Activated naive CD4-positive, alpha-beta T cell treated with Interleukin-2 at 50 U/mL for 16 hours (primary cell): ENCODE measurements at places on chromosomes 12 and 14.

GRCh38 chr14:94143711-94144110, 14.3 kb upstream of the IFI27L2 start:
- DNase-seq, result no peak

DNA sequence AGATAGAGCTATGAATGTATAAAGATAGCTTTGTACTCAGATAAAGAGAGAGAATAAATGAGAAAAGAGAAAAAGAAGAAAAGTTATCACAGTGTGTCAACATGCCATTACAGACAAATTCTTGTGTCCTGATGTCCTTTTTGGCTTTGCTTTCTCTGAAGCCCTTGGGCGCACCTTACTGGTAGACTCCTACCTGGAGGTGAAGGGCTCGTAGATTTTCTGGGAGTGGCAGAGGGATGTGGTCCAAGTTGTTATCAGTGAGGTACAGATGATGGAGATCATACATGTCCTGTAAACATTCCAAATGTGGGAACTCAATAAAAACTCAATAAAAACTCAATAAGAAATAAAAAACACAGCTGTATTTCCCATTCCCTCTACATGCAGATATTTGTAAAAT, 14.9 kb upstream of the CCER1 start:
- DNase-seq, result no peak

DNA sequence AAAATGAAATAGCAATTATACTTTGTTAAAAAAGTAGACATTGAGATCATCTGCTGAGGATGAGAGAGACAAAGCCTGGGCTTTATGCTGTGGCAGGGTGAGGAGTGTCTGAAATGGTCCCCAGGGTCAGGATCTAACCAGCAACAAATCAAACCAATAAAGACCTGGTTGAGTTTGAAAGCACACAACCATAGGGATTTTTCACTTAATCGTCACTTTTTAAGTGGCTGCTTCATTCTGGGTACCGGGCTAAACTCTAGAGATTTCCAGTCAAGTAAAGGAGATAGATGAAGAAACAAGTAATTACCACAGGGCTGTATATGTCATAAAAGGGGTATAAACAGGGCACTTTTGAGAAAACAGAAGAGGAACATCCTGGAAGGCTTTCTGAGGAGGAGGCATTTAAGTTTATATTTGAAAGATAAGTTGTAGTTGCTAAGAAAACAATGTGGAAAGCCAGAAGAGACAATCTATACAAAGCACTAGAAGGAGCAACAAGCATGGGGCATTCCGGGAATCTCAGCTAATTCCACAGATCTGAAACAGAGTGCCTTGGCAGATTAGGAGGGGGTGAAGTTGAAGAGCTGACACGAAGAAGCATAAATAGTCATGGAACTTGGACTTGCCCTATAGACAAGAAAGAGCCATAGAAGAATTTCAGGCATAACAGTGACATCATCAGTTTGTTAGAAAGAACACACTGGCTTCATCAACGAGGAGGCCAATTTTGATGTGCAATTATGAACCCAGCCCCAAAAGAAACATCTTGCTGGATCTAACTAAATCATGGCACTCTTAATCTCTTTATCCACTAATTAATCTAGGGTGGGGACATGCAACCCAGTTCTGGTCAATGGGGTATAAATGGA, 46.9 kb upstream of the FRS2 start:
- DNase-seq, result no peak

DNA sequence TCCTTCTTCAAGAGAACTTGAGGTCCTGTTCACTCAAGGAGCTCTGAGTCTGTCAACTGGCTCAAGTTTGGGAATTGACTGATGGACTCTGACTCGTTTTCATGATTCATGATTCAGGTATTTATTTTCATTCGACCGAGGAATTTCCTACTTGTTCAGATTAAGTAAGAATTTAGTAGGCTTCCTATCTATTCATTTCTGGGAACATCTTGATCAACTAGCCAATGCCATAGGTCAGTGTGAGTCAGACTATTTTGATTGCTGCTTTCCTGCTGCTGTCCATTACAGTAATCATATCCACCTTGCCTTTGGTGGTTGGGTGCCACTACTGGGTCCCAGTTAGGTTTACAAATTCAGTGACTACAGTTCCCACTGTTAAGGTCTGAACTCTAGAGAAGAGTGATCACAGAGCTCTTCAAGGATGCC, 6.1 kb downstream of the FAM186A start:
- no peak for DNase-seq

- DNase-seq, result no peak
These were observed 24.4 kb upstream of the E2F7 start for GRCh38 chr12:77089686-77090220.

DNA sequence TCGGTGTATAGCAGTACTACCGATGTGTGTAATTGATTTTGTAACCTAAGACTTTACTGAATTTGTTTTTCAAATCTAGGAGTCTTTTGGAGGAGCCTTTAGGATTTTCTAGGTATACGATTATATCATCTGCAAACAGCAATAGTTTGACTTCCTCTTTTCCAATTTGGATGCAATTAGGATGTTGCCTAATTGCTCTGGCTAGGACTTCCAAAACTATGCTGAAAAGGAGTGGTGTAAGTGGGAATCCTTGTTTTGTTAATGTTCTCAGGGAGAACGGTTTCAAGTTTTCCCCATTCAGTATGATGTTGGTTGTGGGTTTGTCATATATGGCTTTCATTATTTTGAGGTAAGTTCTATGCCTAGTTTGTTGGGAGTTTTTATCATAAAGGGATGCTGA, 171.6 kb upstream of the PDE3A start:
- DNase-seq, result no peak

DNA sequence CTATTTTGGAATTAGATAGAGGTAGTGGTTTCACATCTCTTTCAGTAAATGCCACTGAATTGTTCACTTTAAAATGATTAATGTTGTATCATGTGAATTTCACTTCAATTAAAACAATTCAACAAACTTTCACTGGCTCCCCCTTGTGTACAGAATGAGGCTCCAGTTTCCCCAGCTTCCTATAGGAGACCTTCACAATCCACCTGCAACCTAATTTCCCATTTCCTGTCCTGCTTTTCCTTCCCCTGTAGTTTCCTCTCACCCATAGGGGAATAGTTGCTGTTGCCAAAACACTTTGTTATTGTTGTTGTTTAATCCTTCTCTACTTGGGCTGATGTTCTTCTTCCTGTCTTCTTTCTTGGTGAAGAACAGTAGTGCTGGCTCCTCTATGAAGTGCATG, 59.8 kb downstream of the NPAS3 start:
- no peak for DNase-seq

DNA sequence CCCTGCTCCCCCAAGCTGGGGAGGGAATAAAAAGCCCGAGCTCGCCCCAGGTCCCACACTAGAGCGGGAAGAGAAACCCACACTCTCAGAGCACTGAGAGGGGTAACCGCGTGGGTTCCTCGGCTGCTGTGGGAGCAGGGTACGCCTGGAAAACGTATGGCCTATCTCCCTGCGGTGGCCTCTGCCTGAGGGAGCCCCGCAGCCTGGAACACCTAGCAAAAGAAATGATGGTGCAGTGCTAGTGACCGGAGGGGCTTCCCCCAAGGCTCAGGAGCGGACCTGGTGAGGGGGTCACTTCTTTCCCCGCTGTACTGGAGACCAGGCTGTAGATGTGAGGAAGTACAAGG, 2.5 kb upstream of the OR4N2 start:
- DNase-seq, result no peak

DNA sequence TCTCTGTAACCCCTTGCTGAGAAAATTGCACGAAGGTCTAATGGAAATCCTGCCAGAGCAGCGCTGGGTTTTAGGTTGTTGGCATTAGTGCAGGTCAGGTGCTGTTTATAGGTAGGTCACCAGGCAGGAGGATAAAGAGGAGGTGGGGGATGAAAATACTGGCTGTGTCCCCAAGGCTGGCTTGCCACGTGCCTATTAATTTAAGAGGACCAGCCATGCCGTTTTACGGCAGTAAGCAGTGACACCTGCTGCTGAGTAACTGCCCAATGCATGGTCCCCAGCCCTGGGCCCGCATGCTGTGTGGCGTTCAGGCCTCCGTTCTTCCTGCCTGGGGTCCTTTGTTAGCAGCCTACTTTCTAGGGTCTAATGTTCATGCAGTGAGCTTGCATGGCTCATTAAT, 67.2 kb downstream of the WDR20 start:
- DNase-seq, result no peak

GRCh38 chr12:51841727-51842126, 6.8 kb downstream of the FIGNL2 start:
- DNase-seq, result no peak

- DNase-seq, result peak; percentile 67
These were observed 406 bp downstream of the TMEM263 start for GRCh38 chr12:106956048-106956578.
